ENCODE measurements at places on chromosomes 6 and 20.

- no peak for DNase-seq
Measured at GRCh38 chr6:141158740-141159139, 974.0 kb upstream of the GJE1 start.

DNA sequence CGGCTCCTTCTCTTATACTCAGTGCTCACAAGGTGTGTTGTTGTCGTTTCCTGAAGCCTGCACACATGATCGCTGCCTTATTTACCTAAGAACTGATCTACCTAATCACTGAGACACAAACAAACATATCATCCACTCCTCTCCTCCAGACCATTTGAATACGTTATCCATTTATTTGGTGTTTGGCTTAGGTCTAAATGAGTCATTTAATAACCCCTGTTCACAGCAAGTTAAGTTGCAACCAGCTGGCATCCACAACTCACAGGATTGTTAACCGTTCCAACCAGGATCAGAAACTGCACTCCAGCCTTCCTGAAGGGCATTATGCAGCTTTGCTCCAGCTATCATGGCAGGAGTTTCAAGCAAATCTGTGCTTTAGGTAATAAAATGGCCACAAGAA is 511.1 kb upstream of the MAP3K7 start:
- no peak for DNase-seq

DNA sequence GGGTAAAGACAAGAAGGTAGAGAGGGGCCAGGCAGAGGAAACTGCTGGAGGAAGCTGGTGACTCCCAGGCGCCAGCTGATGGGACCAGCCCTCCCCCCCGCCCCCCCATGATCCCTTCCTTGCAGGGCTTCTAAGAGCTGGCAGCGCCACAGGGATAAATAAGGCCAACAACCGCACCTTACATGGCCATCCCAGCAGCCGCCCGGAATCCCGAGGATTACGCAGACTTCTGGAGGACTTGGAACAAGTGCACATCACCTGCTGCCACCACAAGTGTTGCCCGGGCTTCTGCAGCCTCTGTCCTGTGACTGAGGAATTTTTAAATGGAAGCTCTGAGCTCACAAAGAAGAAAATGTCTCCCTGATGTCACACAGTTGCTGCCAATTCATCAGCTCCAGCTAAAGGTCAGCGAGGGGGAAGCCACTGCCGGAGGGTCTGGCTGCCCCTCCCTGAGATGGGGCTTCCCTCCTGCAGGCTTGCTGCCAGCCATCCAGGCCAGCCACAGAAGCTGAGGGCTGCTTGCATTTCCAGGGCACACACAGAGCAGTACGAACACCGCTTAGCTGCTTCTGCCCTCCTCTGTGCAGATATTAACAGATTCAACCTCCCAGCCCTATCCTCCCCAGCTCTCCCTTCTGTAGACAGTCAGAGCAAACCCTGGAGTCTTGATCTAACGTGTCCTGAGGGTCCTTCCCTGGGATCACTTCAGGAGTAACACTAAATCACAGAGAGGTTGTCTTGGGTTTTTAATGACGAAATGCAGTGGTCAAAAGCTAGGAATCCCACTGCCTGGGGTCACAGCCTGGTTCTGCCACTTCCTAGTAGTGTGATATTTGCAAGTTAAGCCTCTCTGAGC is 38.6 kb upstream of the PIM1 start:
- DNase-seq: no peak

GRCh38 chr6:127554435-127555006 is 22.5 kb upstream of the C6orf58 start:
- DNase-seq: no peak

DNA sequence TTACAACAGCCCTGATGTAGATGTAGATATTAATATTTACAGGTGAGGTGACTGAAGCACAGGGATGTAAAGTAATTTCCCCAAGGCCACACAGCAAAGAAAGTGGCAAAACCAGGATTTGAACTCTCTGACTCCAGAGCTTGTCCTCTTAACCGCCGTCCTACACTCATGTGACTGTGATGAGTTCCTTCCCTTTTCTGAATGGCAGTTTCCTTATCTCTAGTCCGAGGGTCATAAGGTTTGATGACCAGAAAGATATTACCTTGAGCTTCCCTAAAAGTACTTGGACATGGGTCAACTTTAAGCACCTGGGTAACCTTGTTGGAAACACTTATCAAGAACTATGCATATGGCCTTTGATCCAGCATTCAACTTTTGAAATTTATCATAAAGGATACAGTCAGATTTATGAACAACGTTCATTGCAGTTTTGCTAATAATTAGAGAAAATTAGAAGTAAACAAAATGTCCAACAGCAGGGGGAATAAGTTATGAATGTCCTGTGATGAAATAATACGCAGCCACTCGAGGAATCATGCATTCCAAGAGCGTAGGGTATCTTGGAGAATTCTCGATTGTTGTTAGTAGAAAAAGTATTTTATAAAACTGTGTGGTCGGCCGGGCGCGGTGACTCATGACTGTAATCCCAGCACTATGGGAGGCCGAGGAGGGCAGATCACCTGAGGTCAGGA is 2.3 kb upstream of the TLDC2 start:
- no peak for DNase-seq

DNA sequence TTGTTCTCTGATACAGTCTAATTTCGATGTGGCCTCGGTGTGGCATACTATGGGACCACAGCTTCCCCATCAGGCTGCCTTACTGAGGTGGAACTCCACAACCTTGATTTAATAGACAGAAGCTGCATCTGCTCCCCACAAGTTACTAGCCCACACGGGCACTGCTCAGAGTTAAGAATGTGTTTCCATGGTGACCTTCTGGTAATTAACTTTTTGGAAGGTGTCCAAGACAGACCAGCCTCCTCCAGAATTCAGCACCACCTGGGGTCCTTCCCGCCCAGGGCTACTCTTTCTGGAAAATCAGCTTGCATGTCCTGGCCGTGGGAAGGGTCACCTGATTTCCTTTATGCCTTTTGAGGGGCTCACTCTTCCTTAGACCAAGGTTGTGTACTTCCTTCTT is 48.7 kb upstream of the CDH4 start:
- DNase-seq: no peak

DNA sequence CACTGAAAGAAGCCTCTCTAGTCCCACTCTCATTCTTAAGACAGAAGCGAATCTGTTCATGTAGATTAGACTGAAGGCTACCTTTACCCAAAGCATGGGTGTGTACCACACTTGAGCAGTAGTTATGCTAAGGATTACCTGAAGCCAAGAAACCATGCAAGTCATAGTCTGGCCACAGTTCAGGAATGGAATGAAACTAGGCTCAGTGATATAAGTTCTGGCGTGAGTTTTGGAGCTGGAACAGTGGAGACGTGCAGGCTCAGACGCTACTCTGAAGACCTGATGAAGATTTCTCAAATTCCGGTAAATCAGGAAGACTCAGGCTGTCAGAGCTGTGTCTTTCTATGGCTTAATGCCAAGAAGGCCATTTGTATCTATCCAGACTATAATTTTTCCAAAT is 219.9 kb downstream of the HDGFL1 start:
- DNase-seq: no peak

Data from stimulated activated CD4-positive, alpha-beta T cell treated with anti-CD3 and anti-CD28 coated beads, Interleukin-2, amount 100 ng/mL, for 48 hours (primary cell).